ENCODE measurements at places on chromosomes 11 and 22.

DNA sequence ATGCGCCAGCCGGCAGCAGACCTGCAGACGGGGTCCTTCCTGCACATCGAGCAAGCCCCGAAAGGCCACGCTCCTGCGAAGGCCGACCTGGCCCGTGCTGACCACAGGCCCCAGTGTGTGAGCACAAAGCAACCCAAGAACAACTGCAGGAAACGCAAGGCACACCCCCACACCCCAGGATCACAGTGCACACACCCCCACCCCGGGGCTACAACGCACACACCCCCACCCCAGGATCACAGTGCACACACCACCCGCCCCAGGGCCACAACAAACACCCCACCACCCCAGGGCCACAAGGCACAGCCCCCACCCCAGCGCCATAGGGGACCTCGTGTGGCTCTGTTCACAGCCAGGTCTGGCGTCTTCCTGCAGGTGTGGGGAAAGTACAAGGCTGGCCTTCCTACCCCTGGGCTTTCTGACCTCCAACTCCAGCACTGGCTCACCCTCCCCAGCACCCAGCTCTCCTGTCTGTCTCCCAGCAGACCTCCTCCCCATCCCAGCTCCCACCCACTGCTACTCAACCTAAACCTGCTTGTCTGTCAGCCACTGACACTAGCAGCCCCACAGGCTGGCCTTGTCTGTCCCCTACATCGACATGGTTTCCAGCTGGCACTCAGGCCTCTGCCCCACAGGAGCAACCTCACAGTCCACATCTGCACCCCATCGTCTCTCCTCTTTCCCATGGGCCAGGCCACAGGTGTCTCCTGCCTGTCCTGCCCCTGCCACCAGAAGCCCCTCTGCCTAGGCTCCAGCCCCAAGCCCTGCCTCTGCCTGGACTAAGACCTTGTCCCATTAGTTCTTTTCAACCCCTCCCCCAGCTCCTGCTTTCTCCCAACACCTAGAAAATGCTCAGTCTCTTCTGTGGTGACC is 20.5 kb upstream of the EFCAB6 start:
- no peak for DNase-seq

DNA sequence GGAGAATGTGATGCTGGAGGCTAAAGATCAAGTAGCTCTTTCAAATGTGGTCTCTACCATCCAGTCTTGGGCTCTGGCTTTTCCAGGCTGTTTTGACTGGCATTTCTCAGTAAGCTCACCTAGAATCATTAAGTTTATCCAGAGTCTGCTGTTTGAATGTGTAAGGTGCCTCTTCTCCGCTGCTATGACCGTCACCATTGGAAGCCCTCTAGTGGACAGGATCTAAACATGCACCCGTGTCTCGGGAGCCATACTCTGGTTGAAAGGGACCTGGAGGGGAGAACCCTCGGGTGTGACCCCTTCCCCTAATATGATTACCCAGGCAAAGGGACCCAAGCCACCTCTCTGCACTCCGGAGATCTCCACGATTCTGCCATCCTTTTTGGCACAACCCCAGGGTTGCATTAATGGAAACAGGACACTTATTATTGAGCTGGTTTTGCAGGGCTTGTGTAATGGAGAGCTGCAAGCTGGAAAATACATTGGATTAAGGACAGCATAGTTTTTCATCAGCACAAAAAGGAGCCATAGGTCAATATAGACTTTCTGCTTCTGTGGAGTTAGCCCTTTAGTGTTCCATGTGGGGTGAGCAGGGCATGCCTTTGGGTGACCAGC is 191.0 kb upstream of the LARGE1 start:
- peak; percentile 47 for DNase-seq

GRCh38 chr11:84173078-84173477 is 886.9 kb upstream of the CCDC90B start:
- no peak for DNase-seq

DNA sequence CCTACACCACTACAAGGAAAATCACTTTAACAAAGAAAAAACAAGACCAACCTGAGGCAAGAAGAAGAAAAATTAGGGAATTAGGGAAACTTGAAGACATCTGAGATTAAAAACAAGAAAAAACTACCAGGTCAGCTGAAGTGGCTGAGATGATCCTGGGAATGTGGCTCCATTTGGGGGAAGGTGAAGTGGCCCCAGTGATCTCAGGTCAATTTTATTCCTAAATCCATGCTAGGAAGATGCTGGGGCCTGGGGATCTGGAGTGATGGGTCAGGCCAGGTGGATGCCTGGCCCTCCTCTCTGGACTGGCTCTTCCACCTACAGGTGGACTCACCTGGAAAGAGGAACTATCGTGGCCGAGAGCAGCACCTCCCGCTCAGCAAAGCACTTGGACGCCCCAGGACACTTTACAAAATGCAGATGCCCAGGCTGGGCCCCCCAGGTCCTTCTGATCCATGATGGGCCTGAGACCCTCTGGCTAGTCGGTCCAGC is 6.7 kb downstream of the TOP3B start:
- DNase-seq, result no peak

GRCh38 chr11:127625402-127625801 is 624.8 kb upstream of the KIRREL3 start:
- no peak for DNase-seq

GRCh38 chr22:50280708-50281383 is 10.7 kb upstream of the MAPK11 start:
- no peak for DNase-seq
